ENCODE measurements at places on chromosomes 7 and 10.

- DNase-seq: peak; percentile 70
These were observed 96.7 kb upstream of the EFCAB10 start for GRCh38 chr7:105677817-105678573.

- no peak for DNase-seq
These were observed 151.3 kb downstream of the REEP3 start for GRCh38 chr10:63672491-63672890.

DNA sequence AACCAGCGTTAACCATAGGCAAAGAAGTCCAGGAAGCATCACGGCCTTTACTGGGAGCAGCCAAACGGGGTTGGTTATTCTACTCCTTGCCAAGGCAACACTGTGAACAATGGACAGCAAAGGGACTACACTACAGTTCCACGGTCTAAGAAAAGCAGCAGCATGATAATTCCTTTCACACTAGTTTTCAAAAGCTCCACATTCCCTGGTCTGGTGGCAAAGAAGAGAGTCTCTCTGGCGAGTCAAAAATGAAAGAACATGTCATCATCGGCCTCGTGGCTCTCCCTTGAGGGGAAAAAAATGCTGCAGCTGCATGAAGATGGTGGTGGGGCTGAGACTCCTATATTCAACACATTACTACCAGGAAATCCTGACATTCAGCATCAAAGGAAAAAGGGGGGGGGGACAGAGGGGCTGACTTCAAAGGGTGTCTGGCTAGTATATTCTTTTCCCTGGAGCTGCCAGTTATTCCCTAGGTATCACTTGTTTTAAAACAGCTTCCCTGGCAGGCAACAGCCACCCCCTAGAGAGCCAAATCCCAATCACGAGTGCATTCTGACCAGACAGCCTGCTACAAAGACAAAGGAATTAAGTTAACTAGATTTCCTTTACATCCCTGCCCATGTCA is 49.1 kb downstream of the SLC37A3 start:
- DNase-seq: no peak

GRCh38 chr10:122475591-122476332 is 14.4 kb downstream of the HTRA1 start:
- DNase-seq: no peak

- DNase-seq: no peak
These were observed 282.8 kb upstream of the MGMT start for GRCh38 chr10:129184196-129184595.

DNA sequence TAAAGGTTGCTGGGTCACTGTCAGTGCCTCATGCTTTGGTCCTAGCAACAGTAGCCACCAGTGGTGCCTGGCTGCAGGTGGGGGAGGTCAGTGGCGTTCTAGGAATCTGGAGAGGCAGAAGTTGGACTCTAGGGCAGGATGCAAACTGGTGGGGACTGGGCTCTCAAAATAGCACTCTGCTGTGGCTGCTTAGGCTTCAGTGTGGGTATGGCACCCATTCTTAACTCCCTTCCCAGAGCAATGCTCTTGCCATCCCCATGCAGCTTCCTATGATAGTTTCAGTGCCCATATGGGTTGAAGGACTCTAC is 330.8 kb downstream of the PCDH15 start:
- DNase-seq: no peak

GRCh38 chr10:78846760-78847159 is 222.0 kb upstream of the ZMIZ1 start:
- DNase-seq: no peak

DNA sequence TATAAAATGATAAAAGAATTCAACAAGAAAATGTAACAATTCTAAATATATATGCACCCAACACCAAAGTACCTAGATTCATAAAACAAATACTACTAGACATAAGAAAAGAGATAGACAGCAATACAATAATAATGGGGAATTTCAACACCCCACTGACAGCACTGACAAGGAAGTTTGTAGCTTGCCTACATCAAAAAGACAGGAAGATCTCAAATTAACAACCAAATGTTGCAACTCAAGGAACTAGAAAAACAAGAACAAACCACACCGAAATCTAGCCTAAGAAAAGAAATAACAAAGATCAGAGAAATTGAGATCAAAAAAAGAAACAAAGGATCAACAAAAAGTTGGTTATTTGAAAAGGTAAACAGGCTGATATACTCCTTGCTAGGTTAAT is 36.5 kb upstream of the TNKS2 start:
- no peak for DNase-seq

DNA sequence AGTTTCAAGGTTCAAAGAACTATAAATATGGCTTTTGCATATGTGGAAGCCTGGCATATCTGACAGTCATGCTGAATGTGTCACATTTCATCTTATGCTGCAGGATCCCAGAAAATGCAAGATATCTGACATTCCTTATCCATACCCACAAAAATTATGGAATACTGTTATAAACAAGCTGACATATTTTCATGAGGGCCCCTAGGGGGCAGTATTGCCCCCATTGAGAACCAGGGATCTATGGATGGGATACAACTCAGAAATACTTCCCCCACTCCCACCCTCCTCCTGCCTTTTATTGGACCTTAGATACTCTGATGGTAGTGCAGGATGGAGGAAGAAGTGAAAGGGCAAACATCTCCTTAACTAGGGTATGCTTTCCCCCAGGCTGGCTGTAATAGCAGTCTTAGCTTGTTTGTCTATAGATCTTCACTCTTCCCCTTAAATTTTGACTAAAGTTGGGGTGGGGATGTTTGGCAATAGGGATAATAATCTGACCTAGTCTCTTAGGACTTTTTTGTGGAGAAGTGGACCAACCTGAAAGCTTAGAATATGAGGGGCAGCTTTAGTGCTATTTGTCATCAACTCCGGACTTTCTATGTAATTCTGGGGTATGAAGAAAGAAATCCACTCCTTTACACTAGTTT is 3.5 kb upstream of the GNGT1 start:
- DNase-seq: no peak

GRCh38 chr7:16712916-16713315 is 40.6 kb upstream of the TSPAN13 start:
- DNase-seq: peak; percentile 38

- DNase-seq: no peak
These were observed 407.4 kb downstream of the GRM8 start for GRCh38 chr7:126845331-126845730.

- DNase-seq: no peak
These were observed 152.3 kb upstream of the GPR26 start for GRCh38 chr10:123513870-123514269.

- DNase-seq: no peak
These were observed 85.5 kb upstream of the LRRC4 start for GRCh38 chr7:128116740-128117139.

- DNase-seq: no peak
These were observed 16.6 kb downstream of the ANXA11 start for GRCh38 chr10:80188713-80189112.
